ENCODE measurements at places on chromosomes 13 and 19.

GRCh38 chr13:113432506-113433270, 20.6 kb downstream of the ADPRHL1 start:
- DNase-seq: no peak

GRCh38 chr13:32589471-32589870, 3.2 kb downstream of the PDS5B start:
- DNase-seq: no peak

GRCh38 chr13:83272652-83273240, 609.5 kb downstream of the SLITRK1 start:
- DNase-seq: no peak

DNA sequence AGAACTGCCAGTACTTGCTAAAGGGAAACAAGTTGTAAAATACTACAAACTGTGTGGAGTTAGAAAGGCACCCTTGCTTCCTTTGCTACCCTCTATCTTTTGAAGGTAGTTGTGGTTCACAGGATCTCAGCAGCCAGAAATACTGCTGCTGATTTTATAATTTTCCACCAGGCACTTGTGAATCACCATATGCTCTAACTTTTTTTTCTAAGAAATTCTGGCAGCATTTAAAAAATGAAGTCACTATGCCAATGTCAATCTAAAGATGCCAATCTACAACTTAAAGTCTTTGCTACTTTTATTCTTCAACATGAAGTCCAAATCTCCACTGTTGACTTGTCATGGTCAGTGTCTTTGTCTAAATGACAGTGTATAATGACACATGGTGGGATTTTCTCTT, 327.7 kb downstream of the ITGBL1 start:
- no peak for DNase-seq

Data from left cardiac atrium (tissue), 4 donors.